ENCODE measurements at places on chromosomes 1 and 21.

- DNase-seq = no peak
Measured at GRCh38 chr21:46218906-46219590, 9.5 kb downstream of the LSS start.

DNA sequence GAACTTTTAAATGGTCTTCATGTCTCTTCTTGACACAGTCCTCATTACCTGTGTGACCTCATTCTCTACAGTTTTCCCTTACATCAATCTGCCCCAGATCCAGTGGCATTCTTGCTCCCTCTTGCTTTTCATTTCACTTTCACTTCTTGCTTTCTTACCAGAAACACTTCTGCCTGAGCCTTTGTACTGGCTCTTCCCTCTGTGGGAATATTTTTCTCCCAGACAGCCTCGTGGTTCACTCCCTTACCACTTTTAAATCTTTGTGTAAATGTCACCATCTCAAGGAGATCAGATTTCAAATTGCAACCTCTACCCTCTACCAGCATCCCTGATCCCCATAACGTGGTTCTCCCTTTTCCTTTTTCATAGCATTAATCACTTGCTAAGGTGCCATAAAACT, 73.2 kb downstream of the DISC1 start:
- no peak for DNase-seq

- DNase-seq = peak; percentile 64
Measured at GRCh38 chr1:211259638-211260126, 516 bp downstream of the RCOR3 start.

DNA sequence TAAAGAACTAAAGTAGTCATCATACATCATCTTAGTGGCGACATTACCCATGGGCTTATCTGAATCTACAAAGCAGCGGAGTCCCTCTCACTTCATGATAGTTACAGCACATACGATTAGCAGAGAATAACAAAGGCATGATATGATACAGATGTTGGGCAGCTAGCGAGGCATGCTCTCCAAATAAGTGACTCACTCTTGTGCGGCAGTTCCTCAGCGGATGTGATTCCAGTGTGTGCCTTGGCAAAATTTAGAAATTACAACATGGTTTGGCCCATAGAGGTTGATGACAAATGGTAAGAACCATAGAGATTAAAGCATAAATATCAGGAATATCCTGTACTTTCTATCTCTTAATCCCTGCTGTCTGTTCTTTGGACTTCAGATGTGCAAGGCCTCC, 48.1 kb upstream of the PAXBP1 start:
- DNase-seq = no peak

DNA sequence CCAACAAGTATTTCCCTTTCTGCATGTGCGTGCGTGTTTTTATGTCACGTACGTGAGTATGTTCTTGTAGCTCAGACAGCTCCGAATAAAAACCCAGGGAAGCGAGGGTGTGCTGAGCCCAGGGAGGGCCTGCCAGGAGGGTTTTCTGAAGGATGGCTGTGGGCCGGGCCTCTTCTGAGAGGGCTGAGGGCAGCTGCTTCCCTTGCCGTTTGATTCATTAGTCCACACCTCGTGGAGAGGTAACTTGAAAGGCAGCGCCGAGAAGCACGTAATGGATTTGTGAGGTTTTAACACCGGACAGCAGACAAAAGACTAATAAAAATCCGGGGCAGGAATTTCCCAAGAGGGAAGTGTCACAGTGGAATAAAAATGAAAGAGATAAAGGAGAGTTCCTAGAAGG, 29.5 kb downstream of the CD247 start:
- DNase-seq = no peak

GRCh38 chr1:226222686-226223085, 778 bp upstream of the MIXL1 start:
- DNase-seq = no peak

- DNase-seq = no peak
Measured at GRCh38 chr21:29151931-29152330, 21.5 kb downstream of the MAP3K7CL start.

DNA sequence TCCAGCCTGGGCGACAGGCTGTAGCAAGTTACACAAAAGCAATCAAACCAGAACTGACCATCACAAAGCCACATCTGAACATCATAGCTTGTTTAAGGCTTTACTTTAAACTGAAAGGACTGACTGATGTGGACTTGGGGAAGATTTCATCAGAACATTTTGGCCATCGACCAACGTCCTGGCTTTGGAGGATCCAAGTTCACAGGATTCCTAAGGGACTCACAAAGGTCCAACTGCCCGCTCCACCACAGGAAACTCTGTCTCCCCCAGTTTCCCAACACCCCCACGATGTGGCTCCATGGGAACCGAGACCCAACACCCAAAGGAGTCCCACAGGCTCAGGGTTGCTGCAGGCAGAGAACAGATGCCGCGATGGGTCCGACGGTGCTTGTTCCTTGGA, 9.3 kb downstream of the SSU72 start:
- DNase-seq = no peak

DNA sequence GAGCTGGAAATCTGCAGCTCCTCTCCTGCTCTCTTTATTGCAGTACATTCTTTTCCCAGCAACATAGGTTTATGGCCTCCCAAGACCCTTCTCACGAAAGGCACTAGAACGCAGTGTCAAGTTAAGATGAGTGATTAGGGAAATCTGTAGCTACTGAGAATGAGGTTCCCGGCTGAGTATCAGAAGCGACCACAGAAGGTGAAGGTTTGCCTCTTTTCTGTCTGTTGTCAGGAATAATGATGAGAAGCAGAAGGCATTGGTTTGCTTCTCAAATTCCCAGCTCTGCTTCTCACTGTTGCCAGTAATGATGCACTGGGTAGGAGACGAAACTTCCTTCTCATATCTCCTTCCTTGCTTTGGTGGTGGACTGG, 128.4 kb downstream of the NTMT2 start:
- no peak for DNase-seq

DNA sequence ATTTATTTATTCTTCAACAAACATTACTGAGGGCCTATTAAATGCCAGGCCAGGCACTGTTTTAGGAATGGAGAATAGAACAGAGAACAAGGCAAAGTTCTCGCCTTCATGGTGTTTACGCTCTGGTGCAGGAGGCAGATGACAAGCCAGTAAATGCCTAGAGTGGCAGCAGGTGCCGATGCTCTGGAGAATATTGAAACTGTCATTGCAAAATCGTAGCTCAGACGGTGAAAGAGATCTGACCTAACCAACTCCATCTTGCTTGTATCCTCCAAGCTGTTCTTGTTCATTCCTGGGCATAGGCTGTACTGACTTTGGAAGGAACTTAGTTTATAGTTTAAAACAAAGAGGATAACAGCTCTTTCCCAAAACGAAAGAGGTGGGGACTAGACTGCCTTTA, 13.5 kb upstream of the ENO1 start:
- DNase-seq = no peak

DNA sequence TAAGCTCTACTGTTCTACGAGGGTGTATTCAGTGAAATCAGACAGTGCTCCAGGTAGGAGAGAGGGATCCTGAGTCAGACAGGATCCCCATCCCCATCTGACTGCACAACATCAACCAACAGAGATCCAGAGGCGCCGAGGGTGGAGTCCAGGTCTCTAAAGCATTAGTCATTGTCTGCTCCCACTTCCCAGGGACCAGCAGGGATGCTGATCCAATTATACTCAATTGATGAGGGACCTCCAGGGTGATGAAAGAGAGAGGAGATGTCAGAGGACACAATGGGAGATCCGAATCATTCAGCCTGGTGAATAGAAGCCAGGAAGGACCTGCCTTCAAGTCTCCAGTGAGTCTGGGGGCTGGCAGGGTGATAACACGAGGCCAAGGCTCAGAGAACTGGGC, 39.5 kb upstream of the STMN1 start:
- no peak for DNase-seq

GRCh38 chr1:1066403-1067283, 7.5 kb downstream of the RNF223 start:
- DNase-seq = no peak

- no peak for DNase-seq
Measured at GRCh38 chr21:16421965-16422364, 692.2 kb downstream of the USP25 start.

- DNase-seq = no peak
Measured at GRCh38 chr1:105023719-105024118, 1274.0 kb downstream of the AMY1C start.
